ENCODE measurements at places on chromosomes 6 and 20.
A peak's percentile ranks its signal among the peaks of the same experiment; 100 is the strongest.

DNA sequence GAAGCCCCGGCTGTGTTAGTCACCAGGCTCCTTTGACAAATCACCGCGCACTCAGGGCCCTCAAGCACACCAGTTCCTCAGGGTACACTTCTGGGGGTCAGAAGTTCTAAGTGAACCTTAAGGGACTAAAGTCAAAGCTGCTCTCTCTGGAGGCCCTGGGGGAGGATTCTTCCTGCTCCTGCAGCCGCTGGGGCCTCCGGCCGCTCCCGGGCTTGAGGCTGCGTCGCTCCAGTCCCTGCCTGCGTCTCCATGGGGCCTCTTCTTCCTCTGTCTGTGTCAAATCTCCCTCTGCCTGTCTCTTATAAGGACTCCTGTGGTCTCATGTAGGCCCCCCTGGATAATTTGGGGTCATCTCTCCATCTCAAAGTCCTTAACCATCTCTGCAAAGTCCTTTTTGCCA, 18.1 kb upstream of the GATA5 start:
- no peak for DNase-seq

DNA sequence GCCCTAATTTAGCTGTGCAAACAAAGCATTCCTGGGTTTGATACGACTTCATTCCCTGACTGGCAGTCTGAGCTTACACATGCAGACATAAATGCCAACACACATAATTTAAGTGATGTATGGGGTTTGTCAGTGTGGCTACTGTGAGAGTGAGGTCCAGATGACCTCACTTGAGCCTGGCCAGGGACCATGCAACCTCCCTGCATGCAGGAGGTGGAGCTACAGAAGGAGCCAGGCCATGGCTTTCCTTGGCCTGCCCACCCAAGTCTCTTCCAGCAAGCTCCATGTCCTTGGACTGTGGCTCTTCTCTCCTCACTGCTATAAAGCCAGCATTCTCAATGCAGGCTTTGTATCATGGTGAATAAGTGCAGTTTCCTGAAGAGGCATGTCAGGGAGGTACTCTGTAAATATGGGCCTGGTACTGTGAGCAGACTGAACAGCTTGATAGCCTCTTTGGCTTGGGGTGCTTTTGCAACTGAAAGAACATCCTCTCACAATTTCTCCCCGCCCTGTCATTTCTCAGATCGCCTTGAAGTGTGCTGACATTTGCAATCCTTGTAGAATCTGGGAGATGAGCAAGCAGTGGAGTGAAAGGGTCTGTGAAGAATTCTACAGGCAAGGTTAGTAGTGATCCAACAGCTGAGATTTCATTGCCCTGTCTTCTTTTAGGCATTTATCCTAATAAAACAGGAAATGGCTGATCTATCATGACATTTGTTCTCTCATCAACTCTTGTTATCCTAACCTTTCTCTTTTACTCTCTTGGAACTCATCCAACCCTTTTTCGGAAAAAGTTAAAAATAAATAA, 69.2 kb downstream of the MTFR2 start:
- DNase-seq, result no peak

DNA sequence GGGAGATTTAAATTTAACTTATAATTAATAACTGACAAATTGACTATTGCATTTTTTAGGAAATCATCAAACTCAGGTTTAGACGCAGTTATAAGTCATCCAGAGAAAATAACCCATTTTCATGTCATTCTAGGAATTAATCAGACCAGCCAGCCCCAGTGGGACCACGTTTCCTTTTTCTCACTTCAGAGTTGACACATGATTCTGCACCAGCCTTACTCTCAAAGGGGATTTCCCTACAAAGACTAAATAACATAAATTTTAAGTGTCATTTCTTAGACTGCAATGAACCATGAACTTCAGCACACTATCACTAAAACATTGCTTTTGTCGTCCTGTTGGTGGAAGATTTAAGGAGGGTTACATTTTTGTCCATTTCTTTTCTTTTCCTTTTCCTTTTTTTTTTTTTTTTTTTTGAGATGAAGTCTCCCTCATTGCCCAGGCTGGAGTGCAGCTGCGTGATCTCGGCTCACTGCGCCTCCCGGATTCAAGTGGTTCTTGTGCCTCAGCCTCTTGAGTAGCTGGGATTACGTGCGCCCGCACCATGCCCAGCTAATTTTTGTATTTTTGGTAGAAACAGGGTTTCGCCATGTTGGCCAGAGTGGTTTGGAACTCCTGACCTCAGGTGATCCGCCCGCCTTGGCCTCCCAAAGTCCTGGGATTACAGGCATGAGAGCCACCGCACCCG, 3.6 kb downstream of the IPCEF1 start:
- peak; percentile 85 for DNase-seq

- peak; percentile 40 for DNase-seq
Observed at GRCh38 chr6:82270881-82271635, 23.5 kb upstream of the IBTK start.

DNA sequence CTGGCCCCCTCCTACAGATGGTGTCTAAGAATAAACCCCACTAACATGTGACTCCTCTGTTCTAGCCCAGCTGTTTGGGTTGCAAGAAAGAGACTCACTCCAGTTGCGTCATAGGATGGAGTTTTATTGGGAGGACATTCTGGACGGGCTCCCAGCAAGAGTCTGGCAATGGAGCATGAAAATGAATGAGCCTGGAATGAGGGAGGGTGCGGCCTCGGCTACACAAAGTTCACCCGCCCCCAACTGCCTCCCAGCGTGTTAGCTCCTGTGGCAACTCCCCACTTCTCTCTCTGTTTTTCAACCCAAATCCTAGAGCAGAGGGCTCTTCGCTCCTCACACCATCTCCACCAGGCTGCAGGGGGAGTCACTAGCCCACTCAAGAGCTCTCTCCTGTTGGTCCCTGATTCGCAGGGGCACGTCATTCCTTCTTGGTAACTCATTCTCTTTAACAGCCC, 5.1 kb upstream of the ADAM33 start:
- DNase-seq, result peak; percentile 40

DNA sequence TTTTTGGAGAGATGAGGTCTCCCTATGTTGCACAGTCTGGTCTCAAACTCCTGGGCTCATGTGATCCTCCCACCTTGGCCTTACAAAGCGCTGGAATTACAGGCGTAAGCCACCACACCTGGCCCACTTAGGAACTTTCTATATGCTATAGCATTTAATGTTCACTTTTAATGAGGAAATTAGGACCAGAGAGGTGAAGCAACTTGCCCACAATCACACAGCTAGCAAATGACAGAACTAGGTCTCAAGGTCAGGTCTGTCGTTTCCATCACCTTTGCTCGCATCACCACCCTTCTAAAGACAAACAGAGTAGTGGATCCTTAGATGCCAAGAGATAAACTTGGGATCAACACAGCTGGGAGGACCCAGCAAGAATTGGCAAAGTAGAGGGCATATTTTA, 381.7 kb downstream of the CD83 start:
- DNase-seq, result no peak

DNA sequence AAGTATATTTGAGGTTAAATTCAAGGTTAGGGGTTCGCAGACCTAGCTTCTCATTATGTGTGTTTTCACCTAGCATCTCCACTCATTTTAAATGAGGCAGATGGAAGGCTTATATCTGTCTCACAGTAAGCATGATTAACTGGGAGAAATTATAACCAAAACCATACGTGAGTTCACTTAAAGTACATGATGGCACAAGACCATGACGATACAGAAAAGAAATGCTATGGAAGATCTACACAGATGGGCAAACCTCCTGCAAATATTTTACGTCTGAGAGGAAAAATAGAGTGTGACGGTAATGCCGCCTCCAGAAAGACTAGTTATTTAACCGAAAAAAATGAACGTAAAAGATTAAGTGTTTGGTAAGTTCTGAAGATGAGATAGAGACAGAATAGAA, 337.8 kb downstream of the FARS2 start:
- DNase-seq, result no peak

GRCh38 chr6:100226811-100227210, 232.8 kb upstream of the MCHR2 start:
- no peak for DNase-seq

GRCh38 chr20:41357424-41358163, 9.0 kb downstream of the EMILIN3 start:
- DNase-seq, result no peak

GRCh38 chr6:44538807-44539201, 151.3 kb downstream of the CDC5L start:
- DNase-seq, result no peak

- peak; percentile 33 for DNase-seq
Observed at GRCh38 chr20:22925613-22925983, 109.5 kb upstream of the SSTR4 start.

DNA sequence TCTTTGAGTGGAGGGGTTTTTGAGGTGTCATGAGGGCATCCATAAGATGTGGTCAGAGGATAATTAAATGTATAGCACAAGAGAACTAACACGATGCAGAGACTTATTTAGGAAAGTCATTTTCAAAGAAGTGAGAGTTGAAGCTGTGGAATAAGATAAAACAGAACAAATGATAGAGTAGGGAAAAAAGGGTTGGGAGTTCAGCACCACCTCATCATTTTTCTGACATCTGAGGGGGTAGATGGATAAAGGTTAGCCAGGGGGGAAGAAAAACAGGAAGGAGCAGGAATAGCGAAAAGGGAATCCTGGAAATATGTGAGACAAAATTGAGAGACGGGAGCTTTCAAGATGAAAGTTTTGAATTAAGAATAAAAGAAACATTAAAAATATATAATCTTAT, 434.2 kb downstream of the NKAIN2 start:
- no peak for DNase-seq

- no peak for DNase-seq
Observed at GRCh38 chr6:120604510-120604909, 729.8 kb downstream of the TBC1D32 start.

DNA sequence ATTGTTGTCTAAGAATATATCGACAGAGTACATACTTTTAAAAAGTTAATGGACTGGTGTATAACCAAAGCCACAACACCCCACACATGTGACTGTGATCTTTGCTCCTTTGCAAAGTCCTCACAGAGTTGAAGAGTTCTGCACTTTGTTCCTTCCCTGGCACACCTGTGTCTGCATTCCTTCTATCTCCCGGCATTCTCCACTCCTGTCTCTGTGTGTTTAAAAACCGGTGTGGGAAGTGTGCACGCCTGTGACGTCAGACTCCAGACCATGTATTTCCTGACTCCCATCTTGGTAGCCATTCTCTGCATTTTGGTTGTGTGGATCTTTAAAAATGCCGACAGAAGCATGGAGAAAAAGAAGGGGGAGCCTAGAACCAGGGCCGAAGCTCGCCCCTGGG, at the start of gene IYD:
Gene IYD (plus strand): TSS at position 251 of the 400 bp plus-strand sequence. CDS start 20 bp downstream, at position 271.
- no peak for DNase-seq

- DNase-seq, result no peak
Observed at GRCh38 chr6:35492258-35492973, 4.5 kb downstream of the TEAD3 start.

GRCh38 chr6:43222418-43223059, 6.7 kb downstream of the DNPH1 start:
- DNase-seq, result no peak

DNA sequence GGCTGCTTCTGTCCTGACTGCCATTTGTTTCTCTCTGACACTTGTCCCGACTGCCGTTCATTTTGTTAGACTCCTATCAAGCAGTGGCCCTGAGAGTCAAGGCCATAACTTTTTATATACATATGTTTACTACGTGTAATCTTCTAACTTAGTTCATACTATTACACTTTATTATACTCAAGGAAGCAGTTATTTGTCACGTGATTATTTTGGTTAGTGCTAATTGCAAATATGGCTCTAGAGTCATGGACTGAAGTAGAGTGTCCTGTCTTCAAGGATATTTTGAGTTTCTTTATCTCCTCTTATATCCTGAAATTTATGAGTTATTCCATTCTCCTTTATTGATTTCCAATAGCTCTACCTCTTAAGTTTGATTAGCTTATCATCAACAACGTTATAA, 294.2 kb upstream of the RNF217 start:
- DNase-seq, result no peak

DNA sequence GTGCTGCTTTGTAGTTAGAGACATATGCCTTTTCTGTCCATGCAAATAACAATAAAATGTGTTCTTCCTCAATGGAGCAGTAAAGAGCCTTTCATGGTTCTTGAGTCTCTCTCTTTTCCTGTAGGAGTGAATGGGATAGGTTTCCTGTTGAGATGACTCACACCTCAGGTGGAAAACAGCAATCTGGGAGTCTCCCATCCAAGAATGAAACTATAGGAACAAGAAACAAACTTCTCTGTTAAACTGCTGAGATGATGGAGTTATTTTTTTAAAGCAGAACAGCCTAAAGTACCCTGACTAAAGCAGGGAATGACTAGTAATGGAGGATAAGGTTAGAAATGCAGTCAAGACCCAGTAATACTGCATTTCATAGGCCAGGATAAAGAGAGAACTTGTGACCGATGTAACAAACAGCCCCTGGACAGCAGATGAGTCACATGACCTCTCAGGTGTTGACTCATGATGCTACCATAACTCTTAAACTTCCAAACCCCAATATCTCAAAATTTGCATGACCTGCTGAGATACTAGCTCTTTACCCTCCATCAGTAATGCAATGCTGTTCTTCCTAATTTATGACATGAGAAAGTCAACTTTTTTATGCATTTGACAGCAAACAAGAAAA, 548.9 kb downstream of the CBLN4 start:
- DNase-seq, result no peak

- DNase-seq, result no peak
Observed at GRCh38 chr6:13471184-13471583, 16.2 kb downstream of the GFOD1 start.

DNA sequence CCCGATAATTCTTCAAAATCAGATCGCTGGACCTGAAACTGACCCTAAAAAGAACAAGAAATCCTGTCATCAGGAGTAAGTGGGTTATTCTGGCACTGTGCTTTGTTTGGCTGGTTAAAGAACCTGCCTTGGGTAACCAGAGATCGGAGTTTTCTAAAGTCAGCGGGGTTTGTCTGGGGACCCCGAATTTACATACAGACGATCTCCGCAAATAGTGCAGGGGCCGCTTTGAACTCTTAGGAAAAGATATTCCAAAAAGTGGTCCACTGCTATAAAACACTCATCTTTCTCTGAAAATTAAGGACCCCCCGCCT, 33.0 kb upstream of the BTN3A2 start:
- no peak for DNase-seq

DNA sequence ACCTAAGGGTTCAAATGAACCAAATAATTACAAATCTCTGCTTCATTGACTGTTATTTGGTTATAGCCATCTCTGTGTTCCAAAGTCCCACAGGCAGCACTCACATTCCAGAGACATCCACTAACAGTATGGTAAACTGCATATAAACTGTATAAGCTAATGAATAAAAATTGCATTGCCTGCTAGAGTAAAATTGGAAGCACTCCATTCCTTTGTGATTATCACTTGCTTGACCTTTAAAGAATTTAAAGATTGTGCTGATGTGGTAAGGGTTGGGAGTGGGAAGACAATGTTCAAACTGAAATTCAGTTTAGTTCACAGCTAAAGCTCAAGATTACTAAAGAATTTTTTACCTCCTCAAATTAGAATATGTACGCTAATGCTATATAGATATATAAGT, 31.0 kb upstream of the OSTM1 start:
- DNase-seq, result no peak

- DNase-seq, result peak; percentile 13
Observed at GRCh38 chr6:38239719-38240451, 399.8 kb downstream of the BTBD9 start.

- DNase-seq, result peak; percentile 65
Observed at GRCh38 chr6:25035512-25036435, 100.0 kb upstream of the RIPOR2 start.

- peak; percentile 92 for DNase-seq
Observed at GRCh38 chr6:33787954-33788693, 806 bp downstream of the LEMD2 start.
